EH (cell line): ENCODE measurements at places on chromosomes 12 and 14.

DNA sequence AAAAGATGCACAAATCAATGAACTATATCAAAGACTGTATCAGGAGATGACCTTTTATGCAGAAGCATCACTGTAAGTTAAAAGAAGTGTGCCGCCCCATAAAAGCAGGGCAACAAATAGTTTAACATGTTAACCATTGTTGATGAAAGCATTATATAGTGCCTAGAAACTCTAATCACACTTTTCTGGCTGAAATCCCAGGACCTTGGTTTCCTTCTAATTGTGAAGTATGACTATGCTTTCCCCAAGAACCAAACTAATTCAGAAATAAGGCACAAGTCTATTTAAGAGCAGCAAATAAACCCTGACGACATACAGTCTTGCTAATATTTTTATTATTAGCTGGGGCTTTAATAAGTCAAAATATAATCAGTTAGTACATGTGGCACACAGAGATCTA lies 21.7 kb downstream of the RACGAP1 start:
- peak; percentile 38 for DNase-seq

DNA sequence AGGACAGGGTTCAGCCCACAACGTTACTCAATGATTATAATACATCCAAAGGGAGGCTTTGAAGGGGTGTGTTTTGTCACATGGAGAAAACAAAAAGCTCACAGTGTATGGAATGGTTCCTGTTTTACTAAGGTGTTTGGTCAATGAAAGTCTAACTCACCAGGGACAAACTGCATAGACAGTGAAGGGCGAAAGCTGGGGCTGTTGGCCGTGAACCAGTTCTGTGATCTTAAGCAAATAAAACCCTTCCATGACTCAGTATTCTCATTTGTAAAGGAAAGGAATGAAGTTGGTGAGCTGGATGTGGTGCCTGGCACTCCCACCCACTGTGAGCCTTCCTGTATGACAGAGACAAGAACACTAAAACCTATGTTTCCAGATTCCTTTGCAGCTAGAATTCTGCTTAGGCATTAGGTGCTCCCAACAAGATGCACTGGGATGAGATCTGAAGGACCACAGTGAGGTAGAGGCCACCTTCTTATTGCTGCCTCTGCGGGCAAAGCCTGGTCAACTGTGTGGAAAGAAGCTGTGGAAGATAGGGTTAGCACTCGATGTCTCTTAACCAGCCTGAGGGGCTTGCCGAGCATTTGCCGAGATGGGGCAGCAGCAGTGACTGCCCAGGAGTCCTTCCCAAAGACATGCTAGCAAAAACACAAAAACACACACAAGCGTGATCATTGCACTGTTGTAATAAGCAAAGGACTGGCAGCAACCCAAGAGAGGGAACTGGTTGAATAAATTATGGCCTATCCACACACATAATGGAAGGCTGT lies 48.5 kb downstream of the VCPKMT start:
- peak; percentile 88 for DNase-seq

DNA sequence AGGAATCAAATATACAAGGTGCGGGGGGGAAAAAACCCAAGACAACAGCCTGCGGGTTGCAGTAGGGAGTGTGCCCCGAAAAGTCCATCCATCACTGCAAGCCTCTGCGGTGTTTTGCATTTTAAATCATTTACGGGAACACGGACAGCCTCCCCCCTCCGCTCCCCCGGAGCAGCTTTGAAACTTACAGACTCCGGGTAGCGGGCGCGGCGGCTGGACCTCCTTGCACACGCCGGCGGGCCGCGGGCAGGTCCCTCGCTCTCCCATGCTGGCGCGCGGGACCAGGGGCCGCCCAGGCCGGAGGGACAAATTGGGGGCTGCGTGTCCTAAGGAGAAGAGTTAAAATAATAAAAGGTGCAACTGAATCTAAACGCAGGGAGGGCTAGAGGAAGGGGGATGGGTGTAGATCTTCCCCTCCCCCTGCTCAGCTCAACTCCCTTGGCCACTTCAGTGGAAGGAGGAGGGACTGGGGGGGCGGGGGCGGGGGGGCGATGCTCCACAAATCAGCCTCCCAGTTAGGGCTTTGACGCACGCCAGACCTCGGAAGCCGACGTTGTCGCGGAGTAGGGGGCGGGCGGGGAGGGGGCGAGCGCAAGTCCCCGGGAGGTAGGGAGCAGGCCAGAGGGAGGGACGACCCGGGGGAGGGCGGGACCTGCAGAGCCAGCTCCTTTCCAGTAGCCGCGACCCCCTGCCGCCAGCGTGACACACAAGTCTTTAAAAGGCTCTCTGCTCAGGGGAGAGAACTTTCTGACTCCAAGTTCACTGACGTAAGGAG lies at the start of gene KCNJ8:
Gene KCNJ8 (minus strand): TSS at position 349 of the 775 bp plus-strand sequence. CDS start 1,090 bp downstream, outside the sequence.
- DNase-seq, result peak; percentile 67

DNA sequence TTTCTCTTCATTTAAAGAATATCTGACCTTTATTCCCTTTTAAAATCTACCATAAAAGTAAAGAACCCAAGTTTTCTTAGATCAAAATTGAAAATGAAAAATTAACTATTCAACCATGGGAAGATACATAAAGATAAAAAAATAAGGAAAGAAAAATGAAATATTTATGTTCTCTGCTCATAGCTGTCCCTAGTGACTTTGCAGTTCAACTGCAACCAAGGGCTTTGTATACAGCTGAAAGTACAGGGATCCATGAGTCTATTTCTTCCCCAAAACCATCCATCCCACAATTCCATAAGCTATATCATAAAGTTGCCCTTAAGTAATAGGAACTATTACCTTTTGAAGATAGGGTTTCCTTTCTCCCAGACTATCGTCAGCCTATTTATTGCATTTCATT lies 113.1 kb downstream of the ITPR2 start:
- DNase-seq, result no peak

- peak; percentile 56 for DNase-seq
Measured at GRCh38 chr12:47768323-47768811, 4.7 kb upstream of the SLC48A1 start.

- no peak for DNase-seq
Measured at GRCh38 chr12:44159216-44159615, 323.3 kb downstream of the TMEM117 start.

DNA sequence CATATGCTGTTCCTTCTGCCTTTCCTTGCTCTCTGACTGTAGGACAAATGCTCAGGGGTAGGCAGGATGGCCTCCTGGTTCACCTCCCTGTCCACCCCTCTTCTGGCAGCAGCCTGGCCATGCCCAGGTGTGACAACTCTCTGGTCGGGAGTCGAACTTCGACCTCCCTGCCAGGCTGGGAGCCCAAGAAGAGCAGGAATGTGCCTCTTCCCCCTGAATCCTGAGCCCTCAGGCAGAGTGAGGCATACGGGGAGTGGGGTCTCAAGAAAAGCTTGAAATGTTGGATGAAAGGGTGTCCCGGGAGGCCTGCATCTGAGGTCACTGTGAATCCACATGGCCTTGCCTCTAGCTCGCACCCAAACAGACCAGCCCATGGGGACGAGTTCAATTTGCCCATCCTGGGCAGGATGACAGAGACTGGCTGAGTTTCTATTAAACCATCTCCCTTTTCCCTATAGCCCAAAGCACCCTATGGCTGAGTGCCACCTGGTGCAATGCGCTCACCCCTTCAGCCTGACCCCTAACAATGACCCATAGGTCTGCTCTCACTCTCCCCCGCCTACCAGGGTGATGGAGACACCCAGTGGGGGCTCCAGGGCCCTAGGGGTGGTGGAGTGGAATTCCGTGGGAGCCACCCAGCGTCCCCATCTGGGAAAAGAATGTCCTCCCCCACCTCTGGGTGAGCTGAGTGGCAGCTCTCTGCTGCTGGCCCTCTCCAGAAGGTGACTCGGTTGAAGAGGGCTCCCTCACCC lies 52.9 kb upstream of the DIO3 start:
- no peak for DNase-seq

GRCh38 chr12:113173081-113173698 lies 12.1 kb downstream of the DDX54 start:
- no peak for DNase-seq

GRCh38 chr12:25459541-25459951 lies 93.5 kb downstream of the LMNTD1 start:
- DNase-seq, result no peak

GRCh38 chr12:6038160-6038559 lies 86.3 kb downstream of the VWF start:
- DNase-seq, result peak; percentile 41

DNA sequence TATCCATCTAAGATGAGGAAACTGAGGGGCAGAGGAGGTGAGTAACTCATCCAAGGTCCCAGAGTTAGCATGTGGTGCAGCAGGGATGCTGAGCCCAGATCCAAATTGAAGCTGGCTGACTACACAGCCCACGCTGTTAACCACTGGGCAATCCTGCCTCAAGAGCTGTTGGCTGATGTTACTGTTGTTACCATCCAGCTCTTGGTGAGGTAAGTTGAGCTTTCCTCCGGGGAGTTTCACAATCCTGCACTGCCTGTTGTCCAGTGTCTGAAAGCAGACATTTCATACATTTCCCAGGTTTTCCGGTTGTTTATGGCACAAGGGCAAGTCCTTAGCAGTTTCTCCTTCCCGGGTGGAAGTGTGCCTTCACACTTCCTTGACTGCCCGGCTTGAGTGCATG lies 14.5 kb downstream of the CYP46A1 start:
- no peak for DNase-seq

- no peak for DNase-seq
Measured at GRCh38 chr14:29045237-29045636, 278.6 kb downstream of the FOXG1 start.

DNA sequence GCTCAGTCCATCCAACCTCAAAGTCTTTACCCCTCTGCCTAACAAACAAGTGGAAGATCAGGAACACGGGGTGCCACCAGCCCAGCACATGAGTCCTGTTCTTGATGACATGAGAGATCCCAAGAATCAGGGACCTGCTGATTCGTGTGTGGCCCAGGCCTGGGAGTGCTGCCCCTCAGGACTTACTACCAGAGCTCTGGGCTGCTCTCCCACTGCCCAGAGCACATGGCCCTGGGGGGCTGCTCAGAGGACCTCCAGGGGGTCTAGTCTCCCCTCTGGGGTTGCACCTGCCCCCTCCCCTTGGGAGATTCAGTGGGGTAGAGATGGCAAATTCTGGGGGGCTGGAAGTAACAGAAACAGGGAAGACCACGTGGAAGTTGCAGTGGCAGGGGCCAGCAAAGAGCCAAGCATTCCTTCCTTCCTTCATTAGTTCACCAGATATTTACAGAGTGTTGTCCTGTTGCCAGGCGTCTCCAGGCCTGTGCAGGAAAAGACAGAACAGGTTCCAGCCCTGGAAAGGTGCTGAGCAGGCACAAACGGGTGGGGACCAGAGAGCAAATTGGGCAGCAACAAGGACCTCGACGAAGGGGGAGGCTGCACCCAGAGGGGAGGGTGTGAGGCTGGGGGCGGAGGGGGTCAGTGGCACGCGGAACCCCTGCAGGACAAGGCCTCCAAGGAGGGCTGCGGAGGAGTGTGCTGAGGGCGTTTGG lies 45.1 kb upstream of the MEG3 start:
- DNase-seq, result no peak

- DNase-seq, result no peak
Measured at GRCh38 chr14:66514213-66514612, 6.3 kb downstream of the GPHN start.

DNA sequence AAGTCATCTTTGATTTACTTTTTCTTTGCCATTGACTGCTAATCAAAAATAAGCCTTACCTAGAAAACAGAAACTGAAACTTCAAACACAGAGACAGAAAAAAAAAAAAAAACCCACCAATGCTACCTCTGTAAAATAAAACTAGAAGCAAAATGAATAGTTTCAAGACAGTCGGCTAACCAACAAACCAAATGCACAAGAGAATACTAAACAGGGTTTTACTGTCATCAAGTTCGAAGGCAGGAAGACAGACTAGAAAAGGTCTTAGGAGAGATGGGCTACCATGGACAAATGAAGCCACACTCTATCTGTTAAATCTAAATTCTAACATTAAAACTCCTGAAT lies 59.5 kb downstream of the SEL1L start:
- DNase-seq, result no peak

- DNase-seq, result no peak
Measured at GRCh38 chr14:35317820-35318219, 25.6 kb downstream of the PSMA6 start.

DNA sequence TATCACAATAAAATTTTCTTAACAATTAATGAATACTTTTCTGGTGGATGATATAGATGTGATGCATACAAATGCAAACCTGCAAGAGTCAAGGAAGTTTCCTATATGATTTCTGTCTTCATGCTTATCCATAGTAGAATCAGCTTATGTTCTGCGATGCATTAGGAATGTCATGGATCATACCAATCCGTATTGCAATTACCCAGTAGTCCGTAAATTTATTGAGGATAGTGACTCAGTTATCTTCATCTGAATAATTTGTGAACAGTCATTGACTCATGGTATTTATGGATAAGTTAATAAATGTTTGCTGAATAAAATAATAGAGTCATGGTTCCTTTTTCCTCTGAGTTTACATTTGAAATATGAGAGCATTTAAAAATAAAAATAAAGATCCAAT lies 483.4 kb downstream of the LRFN5 start:
- no peak for DNase-seq

DNA sequence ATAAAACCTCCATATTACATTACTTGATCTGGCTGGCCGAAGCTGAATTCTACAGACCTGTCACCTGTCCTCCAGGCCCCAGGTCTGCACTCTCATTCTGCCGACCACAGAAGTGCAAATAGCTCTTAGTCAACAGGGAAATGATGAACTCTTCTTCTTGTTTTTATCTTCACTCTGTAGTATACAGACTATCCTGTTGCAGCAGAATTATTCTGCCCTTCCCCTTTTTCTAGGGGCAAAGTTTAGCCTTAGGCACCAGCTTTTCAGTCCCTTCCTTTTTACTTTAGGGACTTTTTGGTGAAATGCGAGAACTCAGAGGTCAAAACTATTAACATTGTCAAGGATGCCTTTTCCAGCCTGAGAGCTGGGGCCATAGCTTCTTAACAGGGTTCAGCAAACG lies 229.6 kb upstream of the EGLN3 start:
- DNase-seq, result no peak

- DNase-seq, result peak; percentile 47
Measured at GRCh38 chr14:76090616-76091391, 60.9 kb upstream of the GPATCH2L start.

GRCh38 chr14:20530771-20531571 lies 25.6 kb downstream of the RNASE10 start:
- DNase-seq, result peak; percentile 70

- DNase-seq, result no peak
Measured at GRCh38 chr12:117059156-117059555, 40.1 kb downstream of the TESC start.

DNA sequence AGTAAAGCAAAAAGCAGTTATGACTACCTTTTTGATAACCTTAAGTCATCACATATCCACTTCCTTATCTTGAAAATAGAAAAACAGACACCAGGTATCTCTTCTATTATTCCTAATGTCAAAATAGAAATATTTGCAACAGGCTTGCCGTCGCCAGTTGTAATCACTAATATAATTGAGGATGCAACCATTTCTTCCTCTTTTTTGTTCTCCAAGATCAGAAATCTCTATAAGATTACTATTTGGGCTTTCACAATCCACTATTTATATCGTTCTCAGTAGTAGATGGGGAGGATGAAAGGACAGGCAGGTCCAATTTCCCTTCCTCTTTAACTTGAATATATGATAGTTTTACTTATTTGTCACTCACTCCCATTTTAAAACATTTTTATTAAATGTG lies 130.2 kb upstream of the HMGA2 start:
- no peak for DNase-seq
